ENCODE measurements at places on chromosomes 5 and 9.

- DNase-seq = no peak
Observed at GRCh38 chr5:44952376-44952775, 143.6 kb downstream of the MRPS30 start.

DNA sequence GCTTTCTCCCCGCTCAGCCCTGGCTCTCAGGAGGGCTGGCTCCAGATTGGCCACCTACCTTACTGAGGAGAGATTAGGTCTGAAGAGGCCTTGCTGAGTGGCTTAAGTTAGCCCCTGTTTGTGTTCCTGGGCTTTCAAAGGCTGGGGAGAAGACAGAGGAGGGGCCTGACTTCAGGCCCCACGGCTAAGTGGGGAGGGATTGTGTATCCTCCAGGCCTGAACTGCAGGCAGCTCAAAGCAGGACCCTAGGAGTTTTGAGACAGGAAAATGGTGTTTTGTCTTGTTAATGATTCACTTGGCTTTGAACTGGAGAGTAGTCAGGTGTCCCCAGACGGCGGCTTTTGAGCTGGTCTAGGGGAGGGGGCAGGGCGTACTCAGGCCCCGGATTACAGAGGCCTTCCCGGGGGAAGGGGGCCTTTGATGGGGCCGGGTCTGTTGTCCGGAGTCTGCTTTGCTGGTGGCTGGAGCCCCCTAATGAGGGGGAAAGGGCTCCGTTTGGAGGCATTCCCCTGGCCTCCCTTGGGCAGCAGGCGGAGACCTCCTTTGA lies 162.0 kb upstream of the SMIM23 start:
- DNase-seq = peak; percentile 30

DNA sequence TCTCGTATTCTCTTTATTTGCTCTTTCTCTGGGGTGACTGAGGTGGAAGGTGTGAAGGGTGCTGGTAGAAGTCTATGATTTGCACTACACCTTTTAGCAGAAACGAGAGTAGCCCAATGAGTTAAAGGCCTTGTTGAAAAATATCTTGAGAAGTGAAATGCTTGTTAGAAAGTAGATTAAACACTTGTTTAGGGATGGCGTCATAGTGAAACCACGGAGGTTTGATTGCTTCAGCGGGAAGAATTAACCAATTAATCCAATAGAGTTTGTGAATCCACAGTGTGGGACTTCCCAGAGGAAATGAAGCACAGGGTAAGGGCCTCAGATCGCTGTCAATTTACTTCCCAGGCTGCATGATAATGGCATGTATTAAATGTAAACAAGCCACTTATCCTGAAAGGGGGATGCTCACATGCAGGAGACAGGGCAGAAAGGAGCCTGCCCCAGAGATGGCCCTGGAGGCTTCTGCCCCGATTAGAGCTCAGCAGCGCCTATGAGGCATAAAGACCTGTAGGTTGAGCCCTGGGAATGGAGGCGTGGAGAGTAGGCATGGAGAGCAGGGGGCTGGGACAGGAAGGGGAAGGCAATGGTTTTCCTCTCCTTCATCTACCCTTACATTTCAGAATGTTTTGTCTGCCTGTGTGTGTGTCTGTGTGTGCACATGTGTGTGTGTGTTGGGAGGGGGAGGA lies 1.5 kb downstream of the FAM170A start:
- DNase-seq = no peak

GRCh38 chr5:142720641-142721271 lies 34.9 kb upstream of the FGF1 start:
- no peak for DNase-seq

GRCh38 chr9:131630205-131630831 lies 85.0 kb downstream of the PRRT1B start:
- no peak for DNase-seq

GRCh38 chr5:36305571-36306326 lies 4.0 kb upstream of the RANBP3L start:
- peak; percentile 64 for DNase-seq

- no peak for DNase-seq
Observed at GRCh38 chr9:81622471-81623255, 66.7 kb downstream of the TLE1 start.

DNA sequence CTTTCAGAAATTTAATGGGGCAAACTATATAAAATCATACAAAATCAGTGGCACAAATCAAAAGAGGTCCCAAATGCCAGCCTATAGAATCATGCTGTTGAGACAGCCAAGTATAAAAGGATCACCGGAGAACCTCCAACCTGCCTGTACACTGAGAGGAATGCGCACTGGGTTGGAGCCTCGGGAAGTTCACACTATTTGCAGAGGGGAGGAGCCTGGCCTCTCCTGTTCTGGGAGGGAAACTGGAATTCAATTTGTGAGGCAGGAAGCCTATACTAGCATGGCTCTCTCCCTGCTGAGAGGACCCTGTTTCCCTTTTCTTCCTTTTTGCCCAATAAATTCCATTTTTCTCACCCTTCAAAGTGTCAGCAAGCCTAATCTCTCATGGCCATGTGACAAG lies 406.0 kb downstream of the HINT1 start:
- DNase-seq = no peak

DNA sequence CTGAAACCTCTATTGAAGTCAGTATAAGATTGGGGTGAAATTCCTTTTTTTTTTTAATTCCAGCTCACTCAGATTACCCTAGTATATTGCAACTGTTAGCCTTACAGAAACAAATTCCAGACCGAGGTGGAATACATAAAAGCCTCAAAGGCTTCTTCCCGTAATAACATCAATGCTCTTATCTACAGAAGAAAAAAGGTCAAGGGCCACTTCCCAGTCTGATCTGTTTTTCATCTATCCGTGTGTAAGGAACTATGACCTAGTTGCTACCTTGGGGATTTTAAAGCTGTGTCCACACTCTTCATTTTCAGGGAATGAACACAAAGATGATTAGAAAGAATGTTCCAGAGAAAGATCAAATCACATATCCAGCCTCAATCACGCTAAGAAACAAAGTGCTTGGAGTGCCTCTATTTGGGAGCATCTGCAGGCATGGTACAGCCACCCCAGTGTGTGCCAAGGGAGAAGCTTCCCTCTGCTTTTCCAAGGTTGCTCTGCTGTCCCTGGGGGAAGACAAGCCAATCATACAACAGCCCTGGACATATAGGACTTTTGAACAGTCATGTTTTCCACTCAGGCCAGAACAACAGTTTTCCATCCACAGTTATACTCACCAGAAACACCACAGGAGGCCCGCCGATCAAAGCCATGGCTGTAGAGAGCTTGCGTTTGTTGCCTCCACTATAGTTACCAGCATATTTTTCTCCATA lies 23.5 kb downstream of the NIPSNAP3B start:
- no peak for DNase-seq

DNA sequence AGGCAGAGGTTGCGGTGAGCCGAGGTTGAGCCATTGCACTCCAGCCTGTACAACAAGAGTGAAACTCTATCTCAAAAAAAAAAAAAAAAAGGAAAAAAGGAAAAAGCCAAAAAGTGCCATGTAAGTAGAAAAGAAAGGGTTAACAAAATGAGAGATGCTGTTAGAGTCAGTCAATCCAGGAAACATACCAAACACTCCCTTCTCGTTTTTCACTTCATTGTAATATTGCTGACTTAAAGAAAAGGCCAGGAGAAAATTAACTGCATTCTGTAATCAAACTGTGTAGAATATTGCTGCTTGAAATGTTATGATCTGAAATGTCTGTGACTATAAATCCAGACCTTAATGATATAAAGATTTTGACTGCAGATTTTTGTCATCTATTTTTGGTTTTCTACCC lies 379.1 kb downstream of the ENC1 start:
- DNase-seq = no peak

- DNase-seq = no peak
Observed at GRCh38 chr5:170805666-170806065, 22.1 kb downstream of the GABRP start.

DNA sequence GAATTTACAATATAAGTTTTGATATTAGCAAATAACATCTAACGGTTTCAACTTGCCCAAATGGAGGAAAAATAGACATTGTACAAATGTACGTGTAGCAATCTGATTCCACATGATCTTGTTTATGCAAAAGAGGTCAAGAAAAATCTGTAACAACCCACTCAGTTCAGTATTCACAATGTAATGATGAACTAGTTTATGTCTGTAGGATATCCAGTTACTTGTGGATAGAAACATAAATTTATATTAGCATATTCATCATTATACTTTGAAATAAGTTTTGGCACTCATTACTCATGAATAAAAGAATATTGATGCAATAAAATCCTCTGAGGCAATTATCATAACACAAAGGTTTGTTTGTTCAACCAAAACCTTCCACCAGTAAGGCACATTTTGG lies 28.1 kb downstream of the PLK2 start:
- no peak for DNase-seq

DNA sequence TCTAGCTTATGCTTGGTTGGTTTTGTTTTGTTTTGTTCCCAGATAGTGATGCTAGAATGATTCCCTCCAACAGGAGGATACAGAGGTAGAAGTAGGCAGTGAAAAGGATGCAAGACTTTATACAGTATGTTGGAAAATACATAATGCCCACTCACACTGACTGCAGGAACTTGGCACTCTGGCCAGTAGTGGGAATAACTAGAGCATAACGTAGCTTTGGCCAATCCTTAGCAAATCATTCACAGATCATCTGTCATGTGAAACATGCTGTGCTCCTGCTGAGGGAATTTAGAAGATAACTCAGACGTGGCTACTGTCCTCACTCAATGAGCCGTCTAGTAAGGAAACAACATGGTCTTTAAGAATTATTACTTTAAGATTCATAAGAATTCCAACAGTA lies 13.5 kb downstream of the CFAP90 start:
- DNase-seq = no peak

GRCh38 chr9:129609486-129610212 lies 11.3 kb downstream of the C9orf50 start:
- peak; percentile 79 for DNase-seq

- no peak for DNase-seq
Observed at GRCh38 chr5:57889558-57889957, 406.9 kb upstream of the ACTBL2 start.

- DNase-seq = no peak
Observed at GRCh38 chr5:56456002-56456401, 222.9 kb upstream of the ANKRD55 start.

- DNase-seq = peak; percentile 56
Observed at GRCh38 chr9:83649080-83649479, 26.1 kb downstream of the IDNK start.

DNA sequence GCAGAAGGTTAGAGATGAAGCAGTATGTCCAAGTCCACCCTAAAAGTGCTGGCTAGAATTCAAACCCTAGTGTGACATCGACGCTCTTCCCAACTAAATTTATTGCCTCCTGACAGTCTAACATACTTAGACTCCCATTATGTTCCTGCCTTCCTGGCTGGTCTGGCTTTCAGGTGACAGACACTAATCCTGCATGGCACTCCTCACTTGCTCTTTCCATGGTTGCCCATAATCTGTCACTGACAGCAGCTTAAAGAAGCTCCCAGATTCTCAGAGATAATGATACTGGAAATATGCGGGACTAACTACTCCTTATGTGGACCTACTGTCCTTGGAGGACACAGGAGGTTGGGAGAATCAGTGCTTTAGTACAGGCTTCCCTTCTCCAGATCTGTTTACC lies 41.7 kb upstream of the HTR1A start:
- no peak for DNase-seq

DNA sequence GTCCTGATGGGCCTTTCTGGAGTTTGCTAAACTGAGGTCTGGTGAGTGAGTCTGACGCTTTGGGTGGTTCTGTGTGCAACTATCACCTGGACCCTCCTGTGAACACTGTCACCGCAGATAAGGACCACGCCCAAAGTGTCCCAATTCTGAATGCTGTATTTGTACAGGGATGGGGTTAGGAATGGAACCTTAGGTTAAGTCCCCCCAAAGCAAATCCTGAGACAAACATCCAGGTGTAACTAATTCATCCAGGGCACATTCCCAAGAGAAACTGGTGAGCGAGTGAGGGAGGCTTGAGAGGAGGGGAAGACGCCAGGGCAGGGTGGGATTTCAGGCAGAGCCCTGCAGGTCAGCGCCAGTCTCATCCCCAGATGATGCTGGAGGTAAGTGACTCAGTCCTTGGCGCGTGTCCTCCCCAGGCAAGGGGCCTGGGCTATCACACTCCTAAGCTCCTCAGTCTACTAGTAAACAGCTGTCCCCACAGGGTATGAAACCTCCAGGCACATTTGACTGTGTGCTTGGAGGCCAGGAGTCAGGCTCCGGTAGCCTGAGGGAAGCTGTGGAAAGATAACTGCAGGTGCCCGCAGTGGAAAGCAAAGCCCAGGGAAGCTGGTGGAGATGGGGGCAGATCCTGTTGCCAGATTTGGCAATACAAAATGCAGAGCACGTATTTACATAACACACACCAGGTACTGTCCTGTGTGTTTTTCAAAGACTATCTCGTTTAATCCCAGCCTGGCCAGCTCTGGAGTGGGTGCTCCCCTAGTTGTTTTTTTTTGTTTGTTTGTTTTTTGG lies 66.7 kb downstream of the IL6ST start:
- no peak for DNase-seq

DNA sequence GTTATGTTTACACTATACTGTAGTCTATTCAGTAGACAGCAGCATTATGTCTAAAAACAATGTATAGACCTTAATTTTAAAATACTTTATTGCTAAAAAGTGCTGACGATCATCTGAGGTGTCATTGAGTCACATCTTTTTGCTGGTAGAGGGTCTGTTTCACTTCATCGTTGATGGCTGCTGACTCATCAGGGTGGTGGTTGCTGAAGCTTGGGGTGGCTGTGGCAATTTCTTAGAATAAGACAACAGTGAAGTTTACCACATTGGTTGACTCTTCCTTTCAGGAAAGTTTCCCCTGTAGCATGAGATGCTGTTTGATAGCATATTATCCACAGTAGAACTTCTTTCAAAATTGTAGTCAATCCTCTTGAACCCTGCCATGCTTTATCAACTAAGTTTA lies 150.3 kb downstream of the FBXL7 start:
- DNase-seq = no peak

- DNase-seq = no peak
Observed at GRCh38 chr9:131087354-131087893, 8.9 kb upstream of the AIF1L start.

DNA sequence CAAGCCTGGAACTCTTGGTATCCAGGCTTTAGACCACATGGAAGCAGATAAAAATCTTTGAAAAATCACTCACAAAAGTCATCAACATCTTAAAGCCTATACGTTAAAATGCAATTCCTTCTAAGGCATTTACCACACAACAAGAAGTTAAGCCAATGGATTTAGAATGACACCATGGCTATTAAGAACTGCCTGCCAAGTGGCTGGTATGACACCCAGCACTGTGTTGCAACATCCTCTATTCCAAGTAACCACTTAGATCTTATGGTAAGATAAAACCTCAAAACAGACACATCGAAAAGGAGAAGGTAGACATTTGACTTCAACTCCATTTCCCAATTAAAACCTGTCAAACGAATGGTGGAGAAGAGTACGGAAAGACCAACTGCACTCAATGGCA lies 344.2 kb upstream of the SLC30A5 start:
- no peak for DNase-seq

- DNase-seq = no peak
Observed at GRCh38 chr5:134007581-134008265, 2.9 kb upstream of the VDAC1 start.

- no peak for DNase-seq
Observed at GRCh38 chr5:163439092-163439425, 1.7 kb downstream of the CCNG1 start.

DNA sequence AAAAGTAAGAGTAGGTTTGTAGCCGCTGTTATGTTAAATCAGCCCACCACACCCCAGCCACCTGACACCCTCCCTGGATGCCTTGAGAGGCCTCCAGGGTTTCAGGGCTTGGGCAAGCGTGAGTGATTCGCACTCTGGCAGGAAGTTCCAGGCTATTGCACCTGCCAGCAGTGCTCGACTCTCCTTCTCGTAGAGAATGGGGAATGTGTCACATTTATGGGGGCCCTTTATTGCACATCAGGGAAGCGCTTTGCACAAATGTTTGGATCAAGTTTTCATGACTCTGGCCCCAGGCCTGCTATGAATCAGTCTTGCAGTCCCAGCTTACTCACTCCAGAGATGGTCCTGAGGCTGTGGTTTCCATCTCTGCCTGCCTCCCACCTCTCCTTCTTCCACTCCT lies 66.1 kb upstream of the ADRA1B start:
- DNase-seq = peak; percentile 57

All from right forelimb (tissue), 1 donor.